CD8-positive, alpha-beta memory T cell (primary cell): ENCODE measurements at places on chromosomes 13 and 19.

DNA sequence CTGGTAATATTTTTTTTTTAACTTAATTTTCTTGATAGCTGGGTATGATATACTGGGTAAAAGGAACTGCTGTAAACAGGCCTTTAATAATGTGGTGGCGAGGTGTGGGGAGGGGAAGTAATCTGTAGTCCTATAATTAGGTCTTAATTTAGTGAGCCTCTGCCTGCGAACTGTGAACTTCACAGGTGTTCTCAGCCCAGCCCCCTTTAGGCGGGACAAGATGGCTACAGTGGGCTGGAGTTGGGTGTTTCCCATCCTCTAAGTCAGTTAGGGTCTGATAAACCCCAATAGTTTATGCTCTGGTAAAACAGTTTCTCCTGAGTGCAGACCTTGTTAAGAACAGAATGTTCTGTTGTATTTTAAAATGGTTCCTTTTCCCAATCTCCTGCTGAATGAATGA, 97.6 kb upstream of the SERP2 start:
- no peak overlapping the region for H3K4me3 ChIP-seq
- H3K4me1 ChIP-seq: peaks cover 26% of the 10 kb centered on the region
- peaks cover 5% of the 10 kb centered on the region for H3K27me3 ChIP-seq
- H3K27ac ChIP-seq: no peak overlapping the region

DNA sequence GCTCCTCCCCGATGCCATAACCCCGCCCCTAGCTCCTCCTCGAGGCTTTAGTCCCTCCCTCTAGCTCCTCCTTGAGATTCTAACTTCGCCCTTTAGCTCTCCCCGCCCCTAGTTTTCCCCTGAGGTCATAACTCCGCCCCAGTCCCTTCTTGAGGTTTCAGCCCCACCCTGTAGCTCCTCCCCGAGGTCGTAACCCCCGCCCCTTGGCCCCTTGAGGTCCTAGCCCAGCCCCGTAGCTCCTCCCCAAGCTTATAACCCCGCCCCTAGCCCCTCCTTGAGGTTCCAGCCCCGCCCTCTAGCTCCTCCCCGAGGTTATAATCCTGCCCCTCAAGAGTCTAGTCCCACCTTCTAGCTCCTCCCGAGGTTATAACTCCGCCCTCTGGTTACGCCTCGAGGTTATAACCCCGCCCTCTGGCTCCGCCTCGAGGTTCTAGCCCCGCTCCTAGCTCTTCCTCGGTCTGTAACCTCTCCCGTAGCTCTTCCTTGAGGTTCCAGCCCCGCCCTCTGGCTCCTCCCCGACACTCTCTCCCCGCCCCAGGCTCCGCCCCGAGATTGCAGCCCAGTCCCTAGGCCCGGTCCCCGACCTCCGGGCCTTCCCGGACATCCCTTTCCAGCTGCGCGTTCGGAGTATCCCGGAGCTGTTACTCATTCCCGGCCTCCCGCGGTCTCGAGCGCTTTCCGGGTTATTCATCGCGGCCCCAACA, 1.4 kb downstream of the PLAUR start:
- peak overlapping the region; percentile 60 for H3K27ac ChIP-seq
- no peaks in the 10 kb centered on the region for H3K36me3 ChIP-seq
- DNase-seq: peak; percentile 91
- no peaks in the 10 kb centered on the region for H3K27me3 ChIP-seq
- H3K4me3 ChIP-seq: peak overlapping the region; percentile 63

DNA sequence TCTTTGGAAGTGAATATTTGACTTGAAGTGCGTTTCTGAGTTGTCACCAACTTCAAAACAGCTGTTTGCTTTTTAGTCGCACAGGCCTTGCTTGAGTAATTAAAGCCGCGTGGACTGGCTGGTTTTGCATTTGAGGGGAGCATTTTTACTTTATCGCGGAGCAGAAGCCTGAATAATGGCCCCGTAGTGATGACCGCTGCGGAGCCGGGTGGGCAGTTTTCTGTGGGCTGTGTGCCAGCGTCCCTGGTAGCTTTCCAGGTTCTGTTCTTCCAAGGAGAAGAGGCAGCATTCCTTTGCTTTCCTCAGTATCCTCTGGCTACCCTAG, 1.1 kb downstream of the NAA16 start:
- no peaks in the 10 kb centered on the region for H3K36me3 ChIP-seq
- DNase-seq: peak; percentile 50
- H3K27ac ChIP-seq: peak overlapping the region; percentile 80
- peaks cover 27% of the 10 kb centered on the region for H3K4me1 ChIP-seq
- peak overlapping the region; percentile 93 for H3K4me3 ChIP-seq

- H3K36me3 ChIP-seq: no peaks in the 10 kb centered on the region
- no peak overlapping the region for H3K27ac ChIP-seq
- DNase-seq: no peak
- peaks cover 7% of the 10 kb centered on the region for H3K4me1 ChIP-seq
- H3K27me3 ChIP-seq: no peaks in the 10 kb centered on the region
Observed at GRCh38 chr13:32645854-32646253, 59.6 kb downstream of the PDS5B start.

GRCh38 chr19:57355916-57356315, 4.8 kb downstream of the ZNF304 start:
- peaks cover 14% of the 10 kb centered on the region for H3K4me1 ChIP-seq
